ENCODE measurements at places on chromosomes 1 and 21. TPM values are rescaled to one million over a fixed set of nuclear protein-coding genes. Genes with fewer than 3 reads are reported as not detected.
A peak's percentile ranks its signal among the peaks of the same experiment; 100 is the strongest.

RGS16 gene
- total RNA-seq: 2.3 TPM

- H3K27ac ChIP-seq: no peak overlapping the region
- H3K36me3 ChIP-seq: no peaks in the 10 kb centered on the region
- no peaks in the 10 kb centered on the region for H3K4me1 ChIP-seq
- DNase-seq: no peak
- no peak overlapping the region for H3K4me3 ChIP-seq
- peaks cover 45% of the 10 kb centered on the region for H3K27me3 ChIP-seq
Measured at GRCh38 chr1:18293291-18293690, 185.7 kb downstream of the IGSF21 start.

- DNase-seq: no peak
- no peaks in the 10 kb centered on the region for H3K4me1 ChIP-seq
- no peak overlapping the region for H3K4me3 ChIP-seq
- no peak overlapping the region for H3K27ac ChIP-seq
- no peaks in the 10 kb centered on the region for H3K27me3 ChIP-seq
Measured at GRCh38 chr1:85245456-85245855, 14.0 kb downstream of the C1orf52 start.

GRCh38 chr1:76494807-76495206, 372.5 kb upstream of the ST6GALNAC5 start:
- no peak for DNase-seq
- H3K36me3 ChIP-seq: no peaks in the 10 kb centered on the region
- H3K27me3 ChIP-seq: no peaks in the 10 kb centered on the region
- H3K27ac ChIP-seq: no peak overlapping the region
- H3K4me3 ChIP-seq: no peak overlapping the region

GRCh38 chr1:63723602-63724001, 50.2 kb upstream of the ROR1 start:
- DNase-seq: no peak
- no peaks in the 10 kb centered on the region for H3K27me3 ChIP-seq
- H3K27ac ChIP-seq: no peak overlapping the region
- no peaks in the 10 kb centered on the region for H3K36me3 ChIP-seq

DNA sequence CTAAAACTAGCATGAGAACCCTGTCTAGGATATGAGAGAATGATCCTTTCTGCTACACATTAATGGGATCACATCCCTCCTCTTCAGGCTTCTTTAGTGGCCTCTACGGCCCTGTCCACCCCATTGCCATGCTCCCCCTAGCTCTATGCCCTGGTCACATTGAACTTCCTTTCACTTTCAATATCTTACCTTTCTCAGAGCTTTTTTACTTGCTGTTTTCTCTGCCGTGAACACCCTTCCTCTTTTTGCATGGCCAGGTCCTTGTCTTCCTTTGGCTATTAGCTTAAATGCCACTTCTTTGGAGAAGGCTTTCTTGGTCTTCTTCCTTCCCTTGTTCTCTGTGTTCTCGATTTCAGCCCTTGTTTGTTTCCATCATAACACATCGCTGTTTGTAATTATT, 97.4 kb downstream of the GIPC2 start:
- no peaks in the 10 kb centered on the region for H3K36me3 ChIP-seq
- no peak overlapping the region for H3K27ac ChIP-seq
- no peak for DNase-seq
- H3K27me3 ChIP-seq: no peaks in the 10 kb centered on the region
- no peaks in the 10 kb centered on the region for H3K4me1 ChIP-seq
- H3K4me3 ChIP-seq: peak overlapping the region; percentile 9

DNA sequence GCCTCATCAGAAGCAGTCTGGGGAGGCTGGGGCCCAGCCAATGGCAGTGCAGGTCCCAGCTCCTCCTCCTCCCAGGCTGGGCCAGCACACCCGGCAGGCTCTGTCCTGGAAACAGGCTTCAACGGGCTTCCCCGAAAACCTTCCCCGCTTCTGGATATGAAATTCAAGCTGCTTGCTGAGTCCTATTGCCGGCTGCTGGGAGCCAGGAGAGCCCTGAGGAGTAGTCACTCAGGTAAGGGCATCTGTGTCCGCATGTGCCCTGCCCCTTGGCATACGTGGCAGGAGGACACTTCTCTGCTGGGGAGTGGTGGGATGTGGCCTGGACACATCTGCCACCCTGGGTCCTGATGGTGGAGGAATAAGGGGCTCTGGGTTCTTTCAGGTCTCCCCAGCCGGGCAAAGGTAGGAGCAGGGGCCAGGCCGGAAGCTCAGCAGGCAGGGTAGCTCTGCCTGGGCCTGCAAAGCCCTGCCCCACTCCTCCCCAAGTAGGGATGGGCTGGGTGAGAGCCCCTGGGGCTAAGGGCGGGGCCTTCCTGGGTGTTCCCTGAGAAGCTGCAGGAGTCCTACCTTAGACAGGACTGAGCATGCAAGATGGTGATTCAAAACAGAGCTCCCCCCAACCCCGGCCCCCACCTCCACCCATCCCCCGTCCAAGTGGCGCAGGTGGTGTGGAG, at the start of gene GJB5:
Gene GJB5 (plus strand): TSS at position 84 of the 674 bp plus-strand sequence. CDS start 2,284 bp downstream, outside the sequence.
- no peak within 1 kb of the TSS for H3K4me3 ChIP-seq
- H3K27me3 ChIP-seq: no peaks in the 10 kb centered on the region
- DNase-seq: peak; percentile 41
- peak within 1 kb of the TSS; percentile 88 for H3K27ac ChIP-seq
- H3K36me3 ChIP-seq: no peaks in the 10 kb centered on the region
- no peaks in the 10 kb centered on the region for H3K4me1 ChIP-seq

GRCh38 chr1:237938068-237938467, 47.3 kb upstream of the ZP4 start:
- no peak for DNase-seq
- H3K27ac ChIP-seq: no peak overlapping the region
- H3K36me3 ChIP-seq: no peaks in the 10 kb centered on the region
- H3K4me1 ChIP-seq: no peaks in the 10 kb centered on the region

Data from breast epithelium (tissue), 4 donors.